Stimulated activated CD8-positive, alpha-beta memory T cell treated with anti-CD3 and anti-CD28 coated beads, Interleukin-7, amount 100 ng/mL, for 1 hour (primary cell): ENCODE measurements at places on chromosomes 2 and 18.

DNA sequence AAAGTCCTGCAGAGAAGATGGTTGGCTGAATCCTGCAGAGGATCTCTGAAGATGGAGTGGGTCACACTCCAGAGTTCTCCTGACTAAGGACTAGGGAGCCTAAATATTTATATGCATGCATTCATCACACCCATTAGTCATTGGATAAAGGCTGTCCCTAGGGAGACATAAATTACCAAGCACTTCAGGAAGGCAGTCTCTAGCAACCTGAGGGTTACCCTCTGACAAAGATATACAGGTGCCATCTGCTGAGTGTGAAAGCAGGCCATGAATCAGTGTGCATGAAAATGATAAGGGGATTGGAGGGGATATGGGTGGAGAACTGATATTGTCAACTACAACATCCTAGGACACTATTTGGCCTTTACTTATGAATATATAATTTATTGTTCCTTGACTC, 294.8 kb upstream of the DDX18 start:
- DNase-seq: no peak

GRCh38 chr2:178315078-178315477, 120.8 kb downstream of the OSBPL6 start:
- DNase-seq: no peak

GRCh38 chr18:31508781-31509180, 10.8 kb downstream of the DSG2 start:
- no peak for DNase-seq

GRCh38 chr2:7567646-7568045, 650.4 kb downstream of the RNF144A start:
- peak; percentile 12 for DNase-seq

GRCh38 chr2:96152304-96153161, 7.3 kb upstream of the DUSP2 start:
- DNase-seq: no peak

DNA sequence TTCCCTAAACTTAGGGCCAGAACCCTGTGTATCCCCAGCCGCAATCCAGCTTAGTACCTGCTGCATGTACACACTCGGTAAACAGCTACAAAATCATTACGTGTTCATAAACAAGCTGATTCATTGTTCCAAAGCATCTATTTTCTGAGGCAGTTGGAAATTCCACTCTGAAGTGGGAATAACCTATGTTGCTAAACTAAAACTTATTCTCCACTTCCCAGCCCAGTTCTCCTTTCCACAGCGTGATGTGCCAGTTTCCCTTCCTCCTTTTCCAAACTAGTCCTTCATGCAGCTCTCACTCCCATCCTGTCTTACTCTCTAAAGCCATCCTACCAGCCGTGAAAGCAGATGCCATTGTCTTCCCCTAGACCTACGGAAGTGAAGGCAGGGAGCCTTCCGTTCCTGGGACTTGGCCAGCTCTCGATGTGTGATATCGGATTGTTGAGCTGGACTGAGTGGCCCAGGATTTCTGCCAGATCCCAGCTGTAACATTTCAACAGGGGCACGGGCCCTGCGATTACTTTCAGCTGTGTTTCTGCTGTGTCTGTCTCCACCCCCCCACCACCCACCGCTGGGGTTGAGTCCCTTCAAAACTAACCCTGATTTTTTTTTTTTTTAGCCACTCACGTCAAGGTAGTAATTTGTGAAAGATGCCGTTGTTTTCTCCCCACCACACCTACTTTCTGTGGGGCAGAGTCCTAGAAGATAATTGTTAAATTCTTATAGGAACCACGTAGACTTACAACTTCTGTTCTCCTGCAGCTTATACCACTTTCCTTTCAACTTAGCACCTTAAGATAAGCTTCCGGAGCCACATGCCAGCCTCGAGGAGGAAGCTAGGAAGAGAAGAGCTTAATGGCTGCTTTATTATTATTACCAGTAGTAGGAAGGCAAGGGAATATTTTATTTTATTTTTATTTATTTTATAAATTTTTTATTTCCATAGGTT, 100.9 kb downstream of the CRIM1 start:
- no peak for DNase-seq

DNA sequence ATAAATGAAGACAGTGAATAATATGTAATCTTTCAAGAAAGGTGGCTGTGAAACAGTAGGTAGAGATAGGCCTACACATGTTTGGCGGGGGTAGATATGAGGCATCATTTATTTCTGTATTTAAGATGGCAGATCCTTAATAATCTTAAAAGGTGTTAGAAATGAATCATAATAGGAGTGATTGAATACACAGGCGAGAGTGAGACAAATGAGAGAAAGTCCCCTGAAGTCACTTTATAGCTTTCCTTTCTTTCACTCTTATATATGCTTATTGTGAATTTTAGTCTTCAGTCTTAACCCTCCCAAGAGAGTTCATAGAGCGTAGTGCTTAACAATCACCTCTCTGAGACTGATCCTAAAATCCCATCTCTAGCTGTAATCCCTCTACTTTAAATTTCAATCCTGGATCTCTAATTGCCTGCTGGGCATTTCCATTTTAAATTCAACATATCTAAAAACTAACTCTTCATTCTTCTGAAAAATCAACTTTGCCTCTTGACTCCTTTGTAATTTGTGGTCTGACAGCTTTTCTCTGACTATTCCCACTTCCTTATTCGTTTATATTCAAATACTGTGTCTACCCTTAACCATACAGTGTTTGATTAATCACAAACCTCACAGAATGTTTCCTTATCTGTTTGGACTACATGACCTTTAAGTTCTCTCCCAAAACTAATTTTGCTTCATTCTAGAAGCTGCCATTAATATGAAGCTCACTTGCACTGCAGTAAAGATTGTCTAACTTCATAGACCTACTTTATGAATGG, 463.7 kb upstream of the FSIP2 start:
- no peak for DNase-seq

DNA sequence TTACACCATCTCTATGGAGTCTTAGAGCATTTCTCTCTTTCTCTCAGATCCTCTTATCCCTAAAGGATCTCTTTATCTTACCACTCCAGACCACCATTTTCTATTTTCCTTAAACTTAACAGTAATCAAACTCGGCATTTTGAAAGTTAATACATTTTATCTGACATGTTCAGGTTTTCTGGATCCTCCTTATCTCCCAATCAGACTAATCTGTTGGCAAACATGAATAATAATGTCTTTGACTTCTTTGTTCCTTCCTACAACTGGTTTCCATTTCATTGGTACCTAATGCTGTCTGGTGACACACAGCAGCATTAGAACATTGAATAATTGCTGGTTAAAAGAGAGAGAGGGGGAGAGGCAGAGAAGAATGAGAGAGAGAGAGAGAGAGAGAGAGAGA, 932.1 kb upstream of the FSHR start:
- DNase-seq: no peak

GRCh38 chr18:7196421-7196820, 34.5 kb upstream of the LRRC30 start:
- no peak for DNase-seq

- no peak for DNase-seq
Measured at GRCh38 chr2:55231546-55232083, 478 bp downstream of the CLHC1 start.

DNA sequence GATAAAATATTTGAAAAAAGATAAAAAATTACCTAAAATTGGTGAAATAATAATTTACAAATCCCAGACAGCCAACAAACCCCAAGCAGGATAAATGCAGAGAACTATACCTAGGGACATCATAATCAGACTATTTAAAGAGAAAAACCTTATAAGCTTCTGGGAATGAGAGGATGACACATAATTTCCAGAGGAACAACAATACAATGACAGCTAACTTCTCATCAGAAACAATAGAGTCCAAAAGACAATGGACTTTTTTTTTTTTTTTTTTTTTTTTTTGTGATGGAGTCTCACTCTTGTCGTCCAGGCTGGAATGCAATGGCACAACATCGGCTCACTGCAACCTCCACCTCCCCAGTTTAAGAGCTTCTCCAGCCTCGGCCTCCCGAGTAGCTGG, 65.2 kb downstream of the SOCS6 start:
- DNase-seq: no peak

DNA sequence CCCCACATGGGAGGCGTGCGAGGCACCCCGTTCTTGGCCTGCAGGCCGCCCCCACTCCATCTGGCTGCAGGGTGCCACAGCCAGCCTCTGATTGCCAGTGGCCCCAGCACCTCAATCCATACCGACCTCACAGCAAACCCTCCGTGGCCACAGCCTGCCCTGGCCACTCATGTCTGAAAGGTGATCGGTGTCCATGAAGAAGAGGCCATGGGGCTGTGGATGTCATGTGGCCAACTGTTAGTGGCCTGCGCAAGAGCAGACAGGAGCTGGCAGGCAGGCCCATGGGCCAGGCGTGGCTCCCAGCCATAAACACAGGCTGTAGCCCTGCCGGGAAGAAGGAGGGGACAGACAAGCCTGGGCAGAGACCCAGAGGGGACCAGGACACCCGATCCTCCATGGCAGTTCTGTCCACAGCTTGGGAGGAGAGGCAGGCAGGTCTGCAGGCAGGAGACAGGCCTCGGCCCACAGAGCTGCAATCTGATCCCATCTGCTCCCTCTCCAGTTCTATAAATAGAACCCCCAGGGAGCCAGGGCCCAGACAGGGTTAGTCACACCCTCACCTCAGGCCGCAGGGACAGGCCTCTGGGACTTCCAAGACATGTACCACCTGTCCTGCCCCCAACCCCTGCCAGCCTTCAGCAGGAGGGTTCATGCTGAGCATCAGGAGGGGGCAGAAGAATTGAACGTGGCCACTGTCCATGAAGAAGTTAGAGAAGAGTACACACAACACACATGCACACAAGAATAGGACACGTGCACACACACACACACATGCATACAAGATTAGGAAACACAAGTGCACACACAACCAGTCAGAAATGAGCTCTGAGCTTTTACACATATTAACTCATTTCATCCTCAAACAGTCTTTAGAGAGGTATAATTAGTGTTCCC, 16.9 kb downstream of the STEAP3 start:
- no peak for DNase-seq

- DNase-seq: no peak
Measured at GRCh38 chr18:23664674-23665073, 2.0 kb upstream of the ANKRD29 start.

DNA sequence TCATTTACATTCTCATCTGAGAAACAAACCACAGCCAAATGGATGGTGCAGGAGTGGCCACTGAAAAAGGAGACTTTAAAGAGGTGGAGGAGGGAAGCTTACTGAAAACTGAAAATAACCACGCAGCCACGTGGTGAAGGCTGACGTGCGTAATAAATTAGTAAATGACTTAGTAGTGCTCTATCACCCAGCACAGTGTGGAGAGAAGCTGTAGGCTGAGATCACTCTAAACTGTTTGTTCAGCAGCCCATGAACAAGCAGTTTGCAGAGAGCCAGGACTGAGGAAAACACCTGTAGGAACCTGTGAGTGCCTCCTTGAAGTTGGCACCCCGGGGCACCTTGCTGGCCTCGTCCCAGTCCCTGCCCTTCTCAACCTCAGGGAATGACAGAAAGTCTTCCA, 193.0 kb downstream of the TXNL1 start:
- DNase-seq: no peak

GRCh38 chr2:48315896-48316194, 214.1 kb upstream of the STON1 start:
- DNase-seq: no peak

- no peak for DNase-seq
Measured at GRCh38 chr2:236179236-236180075, 11.3 kb upstream of the GBX2 start.

- no peak for DNase-seq
Measured at GRCh38 chr2:224838335-224838734, 122.2 kb upstream of the CCDC195 start.

DNA sequence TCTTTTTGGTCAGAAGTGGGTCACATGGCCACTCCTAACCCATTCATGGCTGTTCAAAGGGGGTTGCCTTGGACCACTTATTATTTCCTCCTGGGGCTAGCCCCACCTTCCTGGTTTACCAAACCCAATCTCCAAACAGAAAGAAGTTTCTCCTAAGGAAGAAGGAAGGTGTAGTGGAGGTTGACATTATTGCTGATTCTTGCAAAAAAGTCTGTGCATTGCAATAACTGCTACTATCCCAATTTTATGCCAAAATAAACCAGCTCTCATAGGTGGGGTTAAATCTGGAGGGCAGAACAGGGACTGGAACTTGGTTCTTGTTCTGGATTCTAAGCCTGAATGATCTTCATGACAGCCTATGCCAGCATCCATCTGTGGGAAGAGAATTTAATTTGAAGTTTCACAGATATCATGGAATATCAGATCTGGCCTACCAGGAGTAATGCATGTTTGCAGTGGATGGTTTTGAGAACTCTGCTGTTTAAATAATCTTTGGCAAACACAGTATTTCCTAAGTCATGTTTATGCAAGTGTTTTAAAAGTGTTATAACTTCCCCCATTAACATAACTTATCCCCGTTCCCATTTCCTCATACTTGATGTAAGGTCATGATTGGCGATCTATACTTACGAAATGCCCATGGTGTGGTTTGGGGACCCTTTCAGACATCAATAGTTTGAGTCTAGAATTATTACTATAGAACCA, 11.9 kb downstream of the ANXA4 start:
- no peak for DNase-seq

GRCh38 chr18:23943903-23944624, 70.5 kb upstream of the TTC39C start:
- DNase-seq: no peak

GRCh38 chr2:121187982-121188411, 97.0 kb downstream of the TFCP2L1 start:
- no peak for DNase-seq

DNA sequence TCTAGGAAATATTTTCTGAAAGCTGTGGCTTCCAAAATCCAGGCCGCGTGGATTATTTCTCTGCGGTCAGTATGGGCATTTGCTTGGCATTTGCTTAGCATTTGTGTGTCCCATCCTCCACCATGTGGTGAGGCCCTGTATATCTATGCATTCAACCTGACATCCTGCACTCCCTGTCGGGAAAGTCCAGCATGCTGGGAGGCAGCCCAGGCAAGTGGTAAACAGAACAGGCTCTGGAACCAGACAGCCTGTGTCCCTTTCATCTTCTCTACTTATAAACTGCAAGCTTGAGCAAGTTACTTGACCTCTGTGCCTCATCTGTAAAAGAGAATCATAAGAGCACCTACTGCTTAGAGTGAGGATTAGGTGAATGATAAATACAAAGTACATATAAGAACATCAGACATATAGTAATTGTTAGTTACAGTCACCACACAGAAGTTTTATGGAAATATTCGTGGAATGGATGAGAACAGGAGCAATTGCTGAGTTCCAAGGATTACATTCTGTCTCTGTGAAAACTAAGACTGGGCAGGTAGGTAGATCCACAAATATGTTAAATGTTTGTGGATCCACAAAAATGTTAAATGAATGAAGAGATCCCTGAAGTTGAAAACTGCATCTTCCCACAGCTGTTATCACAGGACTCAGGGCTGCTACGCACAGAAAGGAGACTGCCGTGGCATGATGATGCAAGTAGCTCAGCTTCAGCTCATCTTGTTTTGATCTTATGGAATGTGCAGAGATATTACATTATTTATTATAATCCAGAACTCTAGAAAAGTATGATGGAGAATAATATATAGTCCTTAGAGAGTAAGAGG, 317.0 kb upstream of the MMADHC start:
- no peak for DNase-seq

- no peak for DNase-seq
Measured at GRCh38 chr2:216362730-216363129, 9.6 kb downstream of the MARCHF4 start.

GRCh38 chr2:119293900-119294299, 70.3 kb downstream of the STEAP3 start:
- DNase-seq: no peak
